ENCODE measurements at places on chromosomes 4 and X.

GRCh38 chr4:86613734-86614133 is 19.6 kb downstream of the PTPN13 start:
- no peak for DNase-seq

DNA sequence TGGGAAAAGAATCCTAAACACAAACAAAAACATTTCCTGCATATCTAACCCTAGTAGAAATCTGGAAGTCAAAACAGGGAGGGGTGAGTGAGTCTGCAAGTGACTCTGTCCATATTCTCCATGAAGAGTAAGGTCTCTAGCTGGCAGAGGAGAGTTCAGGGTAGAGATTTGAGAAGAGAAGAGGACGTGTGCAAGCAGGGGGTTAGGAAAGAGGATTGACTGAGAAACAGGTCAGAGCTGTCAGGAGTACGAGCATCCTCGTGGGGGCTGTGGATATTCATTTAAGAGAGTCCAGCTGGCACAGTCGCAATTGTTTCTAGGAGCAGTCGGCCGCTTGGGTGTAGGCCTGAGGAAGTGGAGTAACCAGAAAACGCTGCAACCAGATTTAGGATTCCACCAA is 27.9 kb downstream of the PROM1 start:
- DNase-seq, result no peak

GRCh38 chrX:19046343-19047215 is 62.7 kb upstream of the PHKA2 start:
- no peak for DNase-seq

DNA sequence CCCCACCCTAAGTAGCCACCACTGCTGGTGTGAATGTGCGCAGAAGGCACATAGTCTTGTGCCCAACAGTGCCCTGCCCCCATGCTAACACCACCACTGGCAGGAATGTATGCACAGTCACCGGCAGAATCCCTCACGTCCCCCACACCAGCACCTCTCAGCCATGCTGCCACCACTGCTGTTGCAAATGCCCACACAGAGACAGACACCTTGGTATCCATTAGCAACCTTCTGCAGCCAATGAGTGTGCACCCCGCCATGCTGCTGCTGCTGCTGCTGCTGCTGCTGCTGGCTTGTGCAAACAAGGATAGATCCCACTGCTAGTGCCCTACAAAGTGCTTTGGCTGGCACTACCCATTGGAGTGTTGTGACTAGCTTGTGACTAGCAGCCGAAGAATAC is 52.4 kb upstream of the MMAA start:
- DNase-seq, result no peak

DNA sequence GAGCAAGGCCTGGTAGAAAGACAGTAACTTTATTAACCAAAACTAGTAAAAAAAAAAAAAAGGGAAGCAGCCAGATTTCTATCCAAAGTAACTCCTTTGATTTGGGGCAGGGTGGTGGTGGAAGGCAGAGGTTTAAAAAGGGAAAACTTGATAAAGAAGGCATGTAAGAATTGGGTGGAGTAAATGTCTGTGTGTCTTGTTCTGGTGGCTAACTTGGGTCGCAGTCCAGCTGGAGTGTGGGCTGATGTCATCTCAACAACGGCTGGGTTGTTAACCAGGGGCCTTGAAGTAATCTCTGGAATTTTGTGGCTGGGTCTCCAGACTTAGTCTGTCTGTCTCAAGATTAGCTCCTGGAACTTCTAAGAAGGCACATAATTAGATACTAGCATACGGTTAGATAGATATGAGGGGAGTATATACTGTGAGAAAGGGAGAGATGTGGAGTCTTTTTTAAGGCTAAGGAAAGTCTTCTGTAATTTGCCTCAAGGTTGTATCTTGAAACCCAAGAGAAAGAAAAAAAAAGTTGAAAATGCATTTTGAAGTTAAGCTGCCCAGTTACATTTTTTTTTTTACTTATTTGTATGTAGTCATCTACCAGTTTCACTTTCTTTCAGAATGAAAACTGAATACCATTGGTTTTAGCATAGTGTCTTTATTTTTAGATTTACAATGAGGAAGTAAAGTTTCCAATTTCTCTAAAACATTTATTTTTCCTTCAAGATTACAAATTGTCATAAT is 48.3 kb downstream of the MTHFD2L start:
- no peak for DNase-seq

- DNase-seq, result no peak
These were observed 49.5 kb downstream of the CAMK2D start for GRCh38 chr4:113711883-113712662.

- no peak for DNase-seq
These were observed 95.4 kb upstream of the IGFBP7 start for GRCh38 chr4:57205580-57205979.

GRCh38 chr4:54513204-54513603 is 144.6 kb upstream of the KIT start:
- no peak for DNase-seq

GRCh38 chr4:7126981-7127380 is 59.1 kb upstream of the GRPEL1 start:
- no peak for DNase-seq

GRCh38 chr4:52299120-52299519 is 248.0 kb downstream of the SPATA18 start:
- no peak for DNase-seq

Data from RWPE2 (cell line).